ENCODE measurements at places on chromosomes 6 and 20.

DNA sequence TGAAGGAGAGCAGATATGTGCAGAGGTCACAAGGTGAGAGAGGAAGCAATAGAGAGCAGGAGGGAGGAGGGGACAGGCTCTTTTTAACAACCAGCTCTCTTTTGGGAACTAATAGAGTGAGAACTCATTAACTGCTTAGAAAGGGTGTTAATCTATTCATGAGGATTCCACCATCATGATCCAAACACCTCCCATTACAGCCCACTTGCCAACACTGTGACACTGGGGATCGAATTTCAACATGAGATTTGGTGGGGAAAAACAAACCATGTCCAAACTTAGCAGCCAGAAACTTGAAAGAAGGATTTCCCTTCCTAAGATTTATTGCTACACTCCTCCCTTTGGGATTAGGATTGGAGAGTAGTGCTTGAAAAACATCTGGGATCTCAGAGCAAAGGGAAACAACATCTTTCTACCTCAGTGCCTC lies 135.5 kb upstream of the PLCB4 start:
- DNase-seq, result no peak

GRCh38 chr6:55659304-55659703 lies 80.3 kb upstream of the HMGCLL1 start:
- DNase-seq, result no peak

GRCh38 chr6:98812220-98812619 lies 22.2 kb upstream of the POU3F2 start:
- no peak for DNase-seq

DNA sequence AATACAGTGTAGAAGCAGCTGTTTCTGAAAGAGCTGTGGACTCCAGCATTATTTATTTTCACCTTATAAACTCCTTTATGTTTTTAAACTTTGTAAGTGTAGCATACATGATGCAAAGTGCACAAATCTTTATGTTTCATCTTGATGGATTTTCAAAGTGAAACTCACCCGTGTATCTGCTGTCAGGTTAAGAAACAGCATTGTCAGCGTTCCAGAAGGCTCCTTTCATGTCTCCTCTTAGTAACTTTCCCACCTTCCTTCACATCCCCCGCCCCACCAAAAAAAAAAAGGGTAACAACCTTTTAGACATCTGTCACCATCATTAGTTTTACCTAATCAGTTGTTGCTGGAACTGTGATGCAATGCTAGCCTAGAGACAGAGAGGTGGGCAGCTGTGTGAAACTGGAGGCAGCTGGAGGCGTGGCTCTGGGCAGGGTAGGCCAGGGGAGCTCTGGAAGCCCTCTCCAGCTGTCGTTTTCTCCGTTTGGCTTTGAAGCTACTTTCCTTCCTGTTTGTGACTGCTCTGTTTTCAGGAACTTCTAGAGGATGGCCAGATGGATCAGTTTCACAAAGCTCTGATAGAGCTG lies 7.2 kb downstream of the ACTR5 start:
- no peak for DNase-seq

DNA sequence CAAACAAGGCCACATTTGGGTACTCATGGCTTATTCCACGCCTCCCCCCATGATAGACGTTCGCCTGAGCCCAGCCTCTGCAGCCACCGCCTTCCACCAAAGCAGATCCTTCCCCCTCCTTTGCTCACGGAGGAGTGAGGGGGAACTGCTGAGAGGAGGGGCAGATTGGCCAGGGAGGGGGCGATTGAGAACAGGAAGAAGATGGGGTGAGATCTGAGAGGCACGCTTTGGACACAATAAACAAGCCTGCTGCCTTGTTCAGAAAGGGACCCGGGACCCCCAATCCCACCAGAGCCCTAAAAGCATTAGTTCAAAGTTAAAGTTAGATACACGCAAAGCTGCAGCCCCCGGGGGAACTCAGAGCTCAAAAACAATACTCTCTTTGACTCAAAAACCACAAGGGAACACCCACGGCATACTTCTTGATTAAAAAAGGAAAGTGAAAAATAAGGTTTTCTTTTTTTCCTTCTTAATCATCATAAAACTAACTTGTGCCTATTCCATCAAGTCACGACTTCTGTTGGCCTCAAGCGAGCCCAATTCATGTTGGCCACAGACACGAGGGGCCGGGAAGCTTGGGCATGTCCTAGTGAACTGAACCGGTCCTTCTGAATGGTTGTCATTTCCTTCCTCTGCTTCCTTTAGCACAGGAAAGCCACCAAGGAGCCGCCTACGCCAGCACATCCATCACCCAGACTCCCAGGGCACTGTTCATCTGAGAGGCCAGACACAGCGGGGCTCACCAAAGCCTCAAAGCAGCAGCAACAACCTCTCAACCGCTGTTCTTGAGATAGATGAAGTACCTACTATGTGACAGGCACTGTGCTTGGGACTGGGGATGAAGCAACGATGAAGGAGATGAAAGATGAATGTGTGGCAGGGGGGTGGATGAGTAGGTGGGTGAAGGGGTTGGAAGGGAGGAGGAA lies 44.7 kb downstream of the NFATC2 start:
- DNase-seq, result no peak

GRCh38 chr6:89217299-89217910 lies at the start of gene GABRR1:
GABRR1 (minus strand) TSS chr6:89217358; CDS start chr6:89217322, 36 bp downstream.
- no peak for DNase-seq

- no peak for DNase-seq
Measured at GRCh38 chr6:104704191-104704590, 155.5 kb downstream of the HACE1 start.

DNA sequence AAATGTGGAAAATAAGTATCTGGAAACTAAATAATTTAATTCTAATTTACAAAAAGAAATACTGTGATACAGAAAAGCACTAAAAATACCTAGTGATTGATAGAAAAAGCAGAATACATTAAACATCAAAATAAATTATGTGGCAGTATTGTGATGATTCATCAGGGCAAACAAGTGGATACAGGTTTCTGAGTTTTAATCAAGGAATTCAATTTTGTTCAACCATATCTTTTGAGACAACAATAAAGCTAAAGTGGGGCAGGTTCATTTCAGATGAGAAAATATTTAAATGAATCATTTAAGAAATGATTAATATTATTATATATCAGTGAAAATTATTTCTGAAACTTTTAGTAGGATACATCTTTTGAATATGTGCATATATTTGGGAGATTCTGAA lies 49.8 kb downstream of the GRIK2 start:
- DNase-seq, result no peak

DNA sequence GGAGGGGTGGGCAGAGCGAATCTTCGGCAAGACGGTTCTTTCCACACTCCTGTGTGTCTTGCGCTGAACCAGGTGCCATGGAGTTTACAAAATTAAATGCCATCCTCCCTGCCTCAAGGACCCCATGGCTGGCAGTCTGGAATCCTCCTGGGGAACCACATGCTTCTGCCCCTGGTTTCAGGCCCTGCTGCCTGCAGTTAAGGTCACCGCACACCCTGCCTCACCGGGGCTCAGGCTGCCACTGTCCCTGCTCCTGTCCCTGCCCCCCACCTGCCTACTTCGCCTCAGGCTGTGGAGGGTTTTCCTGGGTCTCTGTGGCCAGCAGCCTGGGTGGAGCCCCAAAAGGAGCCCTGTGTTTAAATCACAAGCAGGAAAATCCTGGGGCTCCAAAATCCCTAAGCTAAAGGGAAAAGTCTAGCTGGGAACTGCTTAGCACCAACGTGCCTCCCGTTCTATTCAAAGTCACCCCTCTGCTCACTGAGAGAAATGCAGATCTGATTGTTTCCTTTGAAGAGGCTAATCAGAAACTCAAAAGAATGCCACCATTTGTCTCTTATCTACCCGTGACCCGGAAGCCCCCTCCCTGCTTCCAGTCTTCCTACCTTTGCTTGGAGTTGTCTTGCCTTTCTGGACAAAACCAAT lies 10.6 kb upstream of the TTLL2 start:
- DNase-seq, result no peak

- DNase-seq, result peak; percentile 68
Measured at GRCh38 chr6:27592481-27593199, 119.7 kb upstream of the ZNF184 start.

DNA sequence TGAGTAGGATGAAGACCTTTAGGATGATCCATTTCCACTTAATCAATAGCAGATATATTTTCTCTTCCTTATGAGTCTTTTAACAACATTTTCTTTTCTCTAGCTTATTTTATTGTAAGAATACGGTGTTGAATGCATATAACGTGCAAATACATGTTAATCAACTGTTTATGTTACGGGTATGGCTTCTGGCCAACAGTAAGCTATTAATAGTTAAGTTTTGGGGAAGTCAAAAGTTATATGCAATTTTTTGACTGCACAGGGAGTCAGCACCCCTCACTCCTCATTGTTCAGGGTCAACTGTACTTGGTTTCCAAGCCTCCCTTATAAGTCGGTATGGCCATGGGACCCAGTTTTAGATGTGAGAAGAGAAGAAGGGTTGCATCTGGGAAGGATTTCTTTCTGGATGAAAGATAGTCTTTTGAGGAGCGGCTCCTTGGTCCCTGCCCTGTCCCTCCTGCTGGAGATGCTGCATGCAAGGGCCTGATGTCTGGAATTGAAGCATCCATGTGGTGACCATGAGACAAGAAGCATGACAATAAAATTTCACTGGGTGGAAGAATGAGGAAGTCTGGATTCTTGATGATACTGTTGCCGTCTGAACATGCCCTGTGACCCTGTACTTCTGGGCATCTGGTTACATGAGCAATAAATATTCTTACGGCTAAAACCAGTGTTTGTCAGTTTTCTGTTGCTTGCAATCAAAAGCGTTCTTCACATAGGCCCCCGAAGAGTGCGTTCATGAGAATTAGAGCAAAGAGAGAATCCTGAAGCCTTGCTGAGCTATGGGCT lies 194.7 kb upstream of the PMEPA1 start:
- DNase-seq, result peak; percentile 16

Data from epithelial cell of prostate (primary cell).